NK-92 treated with Interleukin-12 subunit alpha and Interleukin-12 subunit beta, amount 100 ng/mL, for 24 hours (cell line): ENCODE measurements at places on chromosomes 5 and 9.

DNA sequence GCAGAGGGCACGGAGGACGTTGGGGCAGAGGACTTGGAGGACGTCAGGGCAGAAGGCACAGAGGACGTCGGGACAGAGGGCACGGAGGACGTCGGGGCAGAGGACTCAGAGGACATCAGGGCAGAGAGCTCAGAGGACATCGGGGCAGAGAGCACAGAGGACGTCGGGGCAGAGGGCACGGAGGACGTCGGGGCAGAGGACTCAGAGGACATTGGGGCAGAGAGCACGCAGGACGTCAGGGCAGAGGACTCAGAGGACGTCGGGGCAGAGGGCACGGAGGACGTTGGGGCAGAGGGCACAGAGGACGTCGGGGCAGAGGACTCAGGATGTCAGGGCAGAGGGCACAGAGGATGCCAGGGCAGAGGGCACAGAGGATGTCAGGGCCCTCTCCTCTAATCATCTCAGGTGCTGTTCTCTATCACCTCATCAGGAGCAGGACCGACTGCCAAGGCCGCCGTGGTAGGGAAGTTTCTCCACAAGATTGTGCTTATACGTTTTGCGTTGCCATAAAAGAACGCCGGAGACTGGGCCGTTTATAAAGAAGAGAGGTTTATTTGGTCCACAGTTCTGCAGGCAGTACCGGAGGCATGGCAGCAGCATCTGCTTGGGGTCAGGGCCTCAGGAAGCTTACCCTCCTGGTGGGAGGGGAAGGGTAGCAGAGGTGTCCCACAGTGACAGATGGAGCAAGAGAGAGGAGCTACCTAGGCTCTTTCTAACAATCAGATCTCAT, 29.4 kb upstream of the ADAMTS2 start:
- DNase-seq = no peak

DNA sequence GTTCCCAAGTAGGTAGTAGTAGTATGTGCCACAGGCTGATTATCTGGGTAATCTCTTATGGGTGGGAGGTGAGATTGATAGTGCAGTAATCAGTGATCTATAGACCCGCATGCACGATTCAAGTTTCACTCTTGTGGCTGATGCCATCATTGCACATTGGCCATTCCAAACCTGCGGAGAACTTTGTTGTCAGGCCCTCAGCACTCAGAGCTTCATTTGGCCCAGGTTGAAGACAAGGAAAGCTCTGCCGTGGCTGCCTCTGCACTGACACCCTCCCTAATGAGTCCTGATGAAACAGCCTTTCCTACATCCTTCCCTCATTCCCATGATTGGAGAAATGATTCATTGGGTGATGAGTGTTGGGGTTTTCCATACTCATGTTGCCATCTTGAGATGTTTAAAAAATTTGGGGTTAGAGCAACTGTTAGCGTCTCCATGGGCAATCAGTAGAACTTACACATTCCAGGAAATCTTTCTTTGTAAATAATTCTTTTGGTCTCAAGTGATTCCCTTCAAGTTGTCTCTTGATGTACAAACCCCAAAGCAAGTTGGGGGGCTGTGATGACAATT, 22.9 kb downstream of the PROP1 start:
- DNase-seq = no peak

- DNase-seq = no peak
These were observed 115.4 kb upstream of the KLF9 start for GRCh38 chr9:70529833-70530232.

DNA sequence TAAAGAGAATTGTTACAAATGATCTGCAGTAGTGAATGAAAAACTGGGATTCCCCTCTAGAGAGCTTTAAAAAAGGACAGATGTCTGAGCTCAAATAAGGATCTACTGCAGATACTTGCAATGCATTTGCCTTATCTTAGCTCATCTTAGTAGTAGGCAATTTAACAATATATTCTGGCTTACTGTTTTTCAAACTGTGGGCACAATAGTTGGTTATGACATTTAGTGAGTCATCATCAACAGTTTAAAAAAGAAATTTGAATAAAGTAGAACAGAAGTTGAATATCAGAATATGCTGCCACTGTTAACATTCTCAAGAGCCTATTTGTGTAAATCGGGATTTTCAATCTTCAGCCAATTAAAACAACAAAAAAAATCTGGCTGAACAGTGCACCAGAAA, 6.7 kb upstream of the CAST start:
- DNase-seq = no peak

DNA sequence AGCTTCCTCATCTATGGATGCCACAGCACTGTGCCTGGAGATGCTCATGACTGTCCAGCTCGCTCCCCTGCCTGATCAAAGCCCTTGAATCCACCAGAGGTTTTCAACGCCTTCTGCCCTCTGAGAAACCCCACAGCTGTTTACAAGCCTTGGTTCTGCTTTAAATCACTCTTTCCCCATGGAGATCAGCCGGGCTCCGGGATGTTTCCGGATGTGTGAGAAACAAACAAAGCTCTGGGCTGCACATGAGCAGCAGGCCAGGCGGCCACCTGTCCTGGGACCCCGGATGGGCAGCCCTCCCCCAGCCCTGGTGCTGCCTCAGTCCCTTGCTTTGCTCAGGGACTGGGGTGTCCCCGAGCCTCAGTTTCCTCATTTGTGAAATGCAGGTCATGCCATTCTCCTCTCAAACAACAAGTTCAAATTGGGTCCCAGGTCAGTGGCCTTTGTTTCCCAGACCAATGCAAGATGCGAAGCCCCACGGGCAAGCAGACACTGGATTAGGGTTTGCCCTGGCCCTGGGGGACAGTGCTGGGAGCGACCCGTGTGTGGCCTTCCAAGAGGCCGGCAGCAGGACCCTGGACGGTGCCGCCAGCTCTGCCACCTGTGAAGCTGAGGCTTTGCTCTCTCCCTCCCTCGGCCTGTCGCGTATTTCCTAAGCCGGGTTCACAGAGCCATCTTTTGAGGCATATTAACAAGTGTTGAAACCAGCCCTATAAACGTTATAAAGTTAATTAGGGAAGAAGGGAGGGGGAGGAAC, 42.4 kb upstream of the PHYKPL start:
- DNase-seq = no peak

- no peak for DNase-seq
These were observed 15.0 kb upstream of the DAB2IP start for GRCh38 chr9:121636341-121636865.

DNA sequence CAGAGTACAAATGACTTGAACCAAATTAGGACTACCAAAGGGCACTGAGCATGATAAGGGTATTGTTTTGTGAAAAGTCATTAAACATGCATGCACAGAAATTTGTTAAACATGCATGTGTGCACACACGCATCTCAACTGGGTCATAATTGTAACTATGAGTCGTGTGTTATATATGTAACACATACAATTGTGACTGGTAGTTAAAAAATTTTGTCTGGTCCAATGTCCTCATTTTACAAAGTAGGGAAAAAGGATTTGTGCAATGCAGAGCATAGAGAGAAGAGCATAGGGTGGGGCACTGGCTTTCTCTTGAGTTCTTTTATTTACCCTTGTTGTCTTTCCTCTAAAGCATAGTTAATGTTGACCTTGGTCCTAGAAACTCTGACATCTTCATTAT, 19.3 kb upstream of the IGFBPL1 start:
- no peak for DNase-seq

DNA sequence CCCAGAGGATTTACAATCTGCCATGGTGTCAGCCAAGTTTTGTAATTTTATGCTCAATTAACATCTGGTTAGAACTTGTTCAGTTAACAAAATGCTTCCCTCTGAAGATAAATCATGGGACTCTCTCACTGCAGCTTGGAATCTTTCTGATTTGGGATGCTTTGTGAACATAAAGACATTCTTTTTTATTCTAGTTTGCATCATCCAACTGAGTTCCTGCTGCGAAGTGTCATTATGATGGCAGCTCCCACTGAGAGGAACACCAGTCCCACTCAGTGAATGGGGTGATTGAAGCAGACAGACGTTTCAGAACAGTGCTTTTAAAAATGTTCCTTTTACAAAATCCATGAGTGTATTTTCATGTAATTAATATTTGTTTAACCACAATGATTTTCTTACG, 863.8 kb downstream of the TLE4 start:
- DNase-seq = no peak

GRCh38 chr5:42483472-42484154, 60.4 kb downstream of the GHR start:
- DNase-seq = no peak
